ENCODE measurements at places on chromosomes 5 and 9.

- DNase-seq = no peak
These were observed 24.6 kb downstream of the TJP2 start for GRCh38 chr9:69198521-69199220.

DNA sequence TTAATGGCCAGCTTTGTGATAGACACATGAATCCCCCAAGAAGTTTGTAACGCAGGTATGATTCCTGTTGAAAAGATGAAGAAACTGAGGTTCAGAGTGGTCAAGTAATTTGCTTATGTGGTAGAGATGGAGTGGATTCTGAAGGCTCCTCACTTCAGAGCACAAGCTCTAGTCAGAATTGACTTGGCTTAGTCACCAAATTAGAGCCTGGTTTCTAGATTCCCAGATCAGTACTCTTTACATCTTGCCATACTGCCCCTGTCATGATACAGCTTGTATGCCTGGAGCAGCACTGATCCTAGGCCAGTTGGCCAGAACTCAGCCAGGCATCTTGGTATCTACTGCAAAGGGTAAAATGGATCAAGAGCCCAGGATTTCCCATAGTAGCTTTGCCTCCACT lies 284.4 kb upstream of the RFX3 start:
- DNase-seq = no peak

GRCh38 chr5:16935231-16936149 lies 598 bp downstream of the MYO10 start:
- DNase-seq = peak; percentile 16

GRCh38 chr5:132481596-132482211 lies 8.9 kb downstream of the IRF1 start:
- no peak for DNase-seq

DNA sequence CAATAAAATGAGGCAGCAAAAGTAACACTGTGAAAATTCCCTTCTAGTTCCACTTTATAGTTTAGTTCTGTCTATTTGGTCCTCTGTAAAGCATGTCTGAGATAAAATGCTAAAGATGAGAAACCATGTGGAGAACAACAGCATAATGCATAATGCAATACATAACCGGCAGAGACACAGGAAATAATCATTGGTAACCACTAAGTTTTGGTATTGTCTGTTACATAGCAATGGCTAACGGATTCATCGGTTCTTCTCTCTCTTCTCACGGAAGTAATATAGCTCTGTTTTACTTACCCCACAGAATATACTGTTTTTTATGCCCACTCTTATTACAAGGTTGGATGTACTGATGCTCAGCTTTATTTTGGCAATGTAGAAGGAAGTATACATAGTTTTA lies 158.9 kb downstream of the FAM174A start:
- DNase-seq = no peak

DNA sequence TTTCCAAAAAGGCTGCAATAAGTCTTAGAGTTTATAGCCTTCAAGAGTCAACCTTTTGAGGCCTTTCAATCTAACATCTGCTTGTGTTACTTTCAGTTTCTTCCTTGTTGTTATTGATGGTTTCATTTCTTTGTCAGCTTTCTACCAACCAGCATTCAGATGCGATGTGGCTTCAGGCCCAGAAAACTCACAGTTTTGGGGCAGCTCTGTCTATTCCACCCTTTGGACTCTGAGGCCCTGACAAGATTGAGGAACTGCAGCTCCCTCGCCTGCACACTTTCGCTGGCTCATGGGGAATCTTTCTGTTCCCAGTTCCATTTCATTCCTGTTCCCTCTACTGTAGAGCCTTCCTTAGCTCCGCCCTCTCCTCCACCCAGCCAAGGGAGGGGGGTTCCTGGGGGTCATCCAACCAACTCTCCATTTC lies 13.3 kb upstream of the WHRN start:
- DNase-seq = no peak

DNA sequence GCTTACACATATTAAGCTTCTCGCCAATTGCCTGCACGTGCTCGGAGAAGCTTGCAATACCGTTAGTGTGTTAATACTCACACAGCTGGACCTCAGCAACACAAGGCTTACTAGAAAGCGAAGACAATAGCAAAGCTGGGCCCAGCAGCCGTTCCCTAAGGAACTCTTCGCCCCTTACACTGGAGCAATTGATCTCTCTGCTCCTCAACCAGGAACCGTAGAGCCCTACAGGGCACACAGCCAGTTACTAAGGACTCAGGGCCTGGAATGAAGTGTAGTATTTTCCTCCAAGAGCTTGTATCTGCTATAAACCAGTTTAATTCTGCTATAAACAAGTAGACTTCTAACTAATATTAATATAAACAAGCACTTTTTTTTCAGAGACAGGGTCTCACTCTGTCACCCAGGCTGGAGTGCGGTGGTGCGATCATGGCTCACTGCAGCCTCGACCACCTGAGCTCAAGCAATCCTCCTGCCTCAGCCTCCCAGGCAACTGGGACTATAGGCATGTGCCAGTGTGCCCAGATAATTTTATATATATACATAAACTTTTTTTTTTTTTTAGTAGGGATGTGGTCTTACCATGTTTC lies 67.0 kb upstream of the SIMC1 start:
- no peak for DNase-seq

DNA sequence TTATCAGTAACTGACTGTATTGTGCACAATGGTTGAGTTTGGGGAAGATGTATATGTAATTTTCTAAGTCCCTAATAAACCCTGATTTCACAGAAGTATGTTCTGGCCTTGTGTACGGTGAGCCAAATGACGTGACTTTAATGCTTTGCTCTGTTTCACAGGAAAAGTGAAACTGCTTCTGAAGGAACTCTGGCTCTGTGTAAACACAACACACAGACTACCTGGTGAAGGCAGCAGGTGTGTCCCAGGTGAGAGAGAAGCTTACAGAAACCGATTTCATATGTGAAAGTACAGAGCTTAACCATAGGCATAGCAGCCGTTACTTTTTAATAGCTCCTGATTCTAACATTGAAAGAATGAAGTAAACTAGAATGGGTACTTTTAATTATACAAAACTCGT lies 31.9 kb downstream of the ICE1 start:
- no peak for DNase-seq

DNA sequence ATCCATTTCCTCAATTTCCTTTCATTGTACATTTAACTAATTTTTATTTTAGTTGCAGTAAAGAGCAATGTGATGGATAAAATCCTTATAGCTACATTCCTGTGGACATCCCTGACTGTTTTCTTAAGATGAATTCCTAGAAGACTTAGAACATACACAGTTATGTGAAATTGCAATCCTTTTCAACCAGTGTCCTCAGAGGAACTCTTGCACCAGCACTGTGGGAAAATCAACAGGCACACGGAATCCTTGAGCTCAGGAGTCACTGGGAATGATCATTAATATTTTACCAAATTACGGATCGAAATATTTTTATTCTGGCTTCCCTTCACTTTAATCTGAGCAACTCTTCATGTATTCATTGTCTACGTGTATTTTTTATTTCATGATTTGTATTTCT lies 901.9 kb upstream of the WWC1 start:
- DNase-seq = no peak
